ENCODE measurements at places on chromosomes 3 and 15. TPM values are rescaled to one million over a fixed set of nuclear protein-coding genes. Genes with fewer than 3 reads are reported as not detected.
A peak's percentile ranks its signal among the peaks of the same experiment; 100 is the strongest.

ARHGAP31 gene
- 8.4 TPM for total RNA-seq

DNA sequence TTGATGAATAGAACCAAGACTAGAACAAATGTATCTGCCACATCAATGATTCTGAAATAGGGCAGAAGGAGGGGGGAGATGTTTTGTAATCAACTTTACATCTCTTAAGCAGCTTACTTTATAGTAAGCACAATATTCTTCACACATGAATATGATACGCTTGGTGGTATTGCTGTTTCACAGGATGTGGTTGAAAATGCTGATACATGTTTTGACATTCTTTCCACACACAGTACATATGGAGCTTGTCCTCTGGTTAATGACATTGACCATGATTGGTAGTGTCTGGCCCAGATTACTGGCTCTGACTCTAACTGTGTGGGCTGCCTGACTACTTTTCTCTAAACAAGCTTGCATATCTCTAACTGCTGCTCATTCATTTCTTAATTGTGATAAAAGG lies 168.9 kb downstream of the KLHL25 start:
- DNase-seq, result no peak
- H3K27me3 ChIP-seq, result no peaks in the 10 kb centered on the region
- H3K36me3 ChIP-seq, result peaks cover 8% of the 10 kb centered on the region
- H3K27ac ChIP-seq, result peak overlapping the region; percentile 83
- H3K4me1 ChIP-seq, result peaks cover 16% of the 10 kb centered on the region

- H3K4me1 ChIP-seq, result no peaks in the 10 kb centered on the region
- H3K27me3 ChIP-seq, result no peaks in the 10 kb centered on the region
- DNase-seq, result no peak
- H3K36me3 ChIP-seq, result no peaks in the 10 kb centered on the region
Observed at GRCh38 chr15:62430552-62430951, 265.5 kb upstream of the C2CD4B start.

GRCh38 chr3:189631409-189631808 lies 220 bp downstream of the TP63 start:
- H3K36me3 ChIP-seq, result no peaks in the 10 kb centered on the region
- no peak for DNase-seq
- no peaks in the 10 kb centered on the region for H3K4me1 ChIP-seq
- H3K27ac ChIP-seq, result no peak overlapping the region
- H3K4me3 ChIP-seq, result no peak overlapping the region

- H3K36me3 ChIP-seq, result no peaks in the 10 kb centered on the region
- no peak overlapping the region for H3K4me3 ChIP-seq
- DNase-seq, result no peak
- no peak overlapping the region for H3K27ac ChIP-seq
- H3K27me3 ChIP-seq, result no peaks in the 10 kb centered on the region
Observed at GRCh38 chr3:55855311-55855710, 368.2 kb upstream of the WNT5A start.

GOLGA8R gene
- total RNA-seq, result 40.0 TPM

DNA sequence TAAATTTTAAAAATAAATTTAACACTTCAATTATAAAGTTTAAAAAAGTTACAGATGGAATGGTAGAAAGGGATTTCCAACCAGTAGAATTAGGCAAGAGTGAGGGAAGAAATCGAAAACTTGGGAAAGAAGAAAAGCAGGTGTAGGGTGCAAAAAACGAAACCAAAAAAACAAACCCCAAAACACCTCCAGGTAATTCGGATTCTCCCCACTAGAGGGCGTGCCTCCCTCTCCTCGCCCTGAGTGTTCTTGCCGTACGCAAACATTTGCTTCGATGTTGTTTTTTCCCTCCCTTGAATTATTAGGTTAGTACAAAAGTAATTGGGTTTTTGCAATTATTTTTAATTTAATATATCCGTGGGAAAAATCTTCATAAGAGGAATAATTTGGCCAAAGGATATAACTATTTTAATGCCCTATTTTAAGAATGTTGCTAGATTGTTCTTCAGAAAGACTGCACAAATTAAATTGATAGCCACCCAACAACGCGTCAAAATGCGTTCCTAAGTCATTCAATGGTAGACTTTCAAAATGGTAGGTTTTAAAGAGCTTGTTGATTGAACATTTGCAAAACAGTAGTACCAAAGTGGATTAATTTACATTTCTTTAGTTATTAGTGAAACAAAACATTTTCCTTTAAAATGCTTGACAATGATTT lies 63.7 kb downstream of the SLC30A4 start:
- H3K27ac ChIP-seq, result no peak overlapping the region
- no peaks in the 10 kb centered on the region for H3K27me3 ChIP-seq
- peak; percentile 78 for DNase-seq
- H3K4me3 ChIP-seq, result peak overlapping the region; percentile 36
- H3K4me1 ChIP-seq, result peaks cover 32% of the 10 kb centered on the region
- H3K36me3 ChIP-seq, result no peaks in the 10 kb centered on the region

- peaks cover 11% of the 10 kb centered on the region for H3K4me1 ChIP-seq
- no peak overlapping the region for H3K27ac ChIP-seq
- no peak overlapping the region for H3K4me3 ChIP-seq
- H3K27me3 ChIP-seq, result peaks cover 10% of the 10 kb centered on the region
- H3K36me3 ChIP-seq, result no peaks in the 10 kb centered on the region
Observed at GRCh38 chr3:138351151-138351550, 2.8 kb downstream of the MRAS start.

KAT2B gene
- total RNA-seq, result 146 TPM

DNA sequence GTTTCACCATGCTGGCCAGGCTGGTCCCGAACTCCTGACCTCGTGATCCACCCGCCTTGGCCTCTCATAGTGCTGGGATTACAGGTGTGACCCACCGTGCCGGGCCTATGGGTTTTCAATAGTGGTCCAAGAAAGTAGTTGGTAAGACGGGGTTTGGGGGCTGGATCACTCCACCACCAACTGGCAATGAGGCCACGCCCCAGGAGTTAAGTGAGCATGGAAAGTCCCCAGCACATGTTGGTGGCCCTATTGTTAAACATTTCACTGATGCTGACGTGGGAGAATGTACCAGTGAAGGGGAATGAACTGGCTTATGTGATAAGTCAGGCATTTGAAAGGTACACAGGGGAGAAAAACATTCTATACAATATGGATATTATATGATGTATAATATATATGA lies 80.4 kb downstream of the CHRD start:
- H3K27me3 ChIP-seq, result no peaks in the 10 kb centered on the region
- H3K27ac ChIP-seq, result no peak overlapping the region
- H3K4me3 ChIP-seq, result no peak overlapping the region
- H3K36me3 ChIP-seq, result no peaks in the 10 kb centered on the region
- no peaks in the 10 kb centered on the region for H3K4me1 ChIP-seq

SPINT1 gene
- total RNA-seq, result 0.41 TPM

GRCh38 chr3:152322756-152323155 lies 54.0 kb downstream of the MBNL1 start:
- H3K4me1 ChIP-seq, result peaks cover 9% of the 10 kb centered on the region
- H3K27me3 ChIP-seq, result no peaks in the 10 kb centered on the region
- H3K4me3 ChIP-seq, result no peak overlapping the region
- peaks cover 11% of the 10 kb centered on the region for H3K36me3 ChIP-seq

CSPG5 gene
- total RNA-seq, result 0.23 TPM

PLD1 gene
- total RNA-seq, result 17.1 TPM

GRCh38 chr3:143363949-143364348 lies 244.4 kb downstream of the CHST2 start:
- DNase-seq, result no peak
- H3K27ac ChIP-seq, result no peak overlapping the region
- H3K4me1 ChIP-seq, result peaks cover 6% of the 10 kb centered on the region
- H3K4me3 ChIP-seq, result no peak overlapping the region
- no peaks in the 10 kb centered on the region for H3K36me3 ChIP-seq

PSTPIP1 gene
- total RNA-seq, result 228 TPM

DNA sequence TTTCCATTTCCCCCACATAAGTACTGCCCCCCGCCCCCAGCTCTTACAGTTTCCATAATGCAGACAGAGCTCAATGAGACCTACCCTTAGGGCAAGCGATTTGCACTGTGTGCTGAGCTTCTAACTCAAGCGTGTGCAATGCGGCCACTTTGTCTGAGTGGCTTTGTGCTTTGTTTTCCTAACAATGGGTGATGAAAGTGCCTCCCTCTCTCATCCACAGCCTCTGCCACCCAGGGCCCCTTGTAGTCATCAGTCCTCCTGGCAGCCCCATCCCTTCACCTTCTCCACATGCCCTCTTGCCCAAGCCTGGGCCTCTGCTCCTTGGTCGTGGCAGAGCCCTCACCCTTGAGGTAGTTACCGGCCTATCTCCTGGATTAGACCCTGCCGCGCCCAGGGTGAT lies 17.2 kb downstream of the DAPK2 start:
- H3K4me1 ChIP-seq, result peaks cover 19% of the 10 kb centered on the region
- H3K27me3 ChIP-seq, result no peaks in the 10 kb centered on the region
- no peak for DNase-seq
- no peaks in the 10 kb centered on the region for H3K36me3 ChIP-seq
- no peak overlapping the region for H3K27ac ChIP-seq

- no peaks in the 10 kb centered on the region for H3K36me3 ChIP-seq
- peak; percentile 45 for DNase-seq
- H3K4me1 ChIP-seq, result no peaks in the 10 kb centered on the region
- H3K27me3 ChIP-seq, result no peaks in the 10 kb centered on the region
Observed at GRCh38 chr3:144128108-144128892, 156.7 kb downstream of the DIPK2A start.

AADAC gene
- total RNA-seq, result not detected

- no peak for DNase-seq
- H3K36me3 ChIP-seq, result no peaks in the 10 kb centered on the region
- no peaks in the 10 kb centered on the region for H3K4me1 ChIP-seq
- H3K4me3 ChIP-seq, result no peak overlapping the region
- no peak overlapping the region for H3K27ac ChIP-seq
Observed at GRCh38 chr15:35095941-35096340, 10.8 kb upstream of the NANOGP8 start.

GRCh38 chr3:94431876-94432570 lies 369.2 kb downstream of the NSUN3 start:
- no peak overlapping the region for H3K27ac ChIP-seq
- no peaks in the 10 kb centered on the region for H3K36me3 ChIP-seq
- DNase-seq, result no peak
- H3K4me3 ChIP-seq, result no peak overlapping the region
- H3K27me3 ChIP-seq, result no peaks in the 10 kb centered on the region
- no peaks in the 10 kb centered on the region for H3K4me1 ChIP-seq

DNA sequence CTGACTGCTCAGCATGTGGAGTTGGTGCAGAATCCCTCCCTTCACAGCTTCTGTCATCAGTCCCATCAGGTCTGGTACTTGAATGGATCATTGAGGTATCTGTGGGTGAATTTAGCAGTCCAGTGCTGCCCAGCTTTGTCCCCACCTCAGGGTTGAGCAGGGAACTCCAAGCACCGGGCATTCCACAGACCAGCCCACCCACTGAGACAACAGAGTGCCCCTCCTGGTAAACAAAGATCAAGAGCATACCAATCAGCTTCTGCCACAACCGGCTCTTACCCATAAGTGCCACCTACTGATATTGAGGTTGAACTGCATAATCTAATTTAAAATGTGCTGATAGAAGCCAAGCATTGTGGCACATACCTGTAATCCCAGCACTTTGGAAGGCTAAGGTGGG lies 57.1 kb upstream of the FXR1 start:
- no peaks in the 10 kb centered on the region for H3K4me1 ChIP-seq
- no peak overlapping the region for H3K4me3 ChIP-seq
- H3K27me3 ChIP-seq, result no peaks in the 10 kb centered on the region
- no peak overlapping the region for H3K27ac ChIP-seq
- DNase-seq, result no peak

DNA sequence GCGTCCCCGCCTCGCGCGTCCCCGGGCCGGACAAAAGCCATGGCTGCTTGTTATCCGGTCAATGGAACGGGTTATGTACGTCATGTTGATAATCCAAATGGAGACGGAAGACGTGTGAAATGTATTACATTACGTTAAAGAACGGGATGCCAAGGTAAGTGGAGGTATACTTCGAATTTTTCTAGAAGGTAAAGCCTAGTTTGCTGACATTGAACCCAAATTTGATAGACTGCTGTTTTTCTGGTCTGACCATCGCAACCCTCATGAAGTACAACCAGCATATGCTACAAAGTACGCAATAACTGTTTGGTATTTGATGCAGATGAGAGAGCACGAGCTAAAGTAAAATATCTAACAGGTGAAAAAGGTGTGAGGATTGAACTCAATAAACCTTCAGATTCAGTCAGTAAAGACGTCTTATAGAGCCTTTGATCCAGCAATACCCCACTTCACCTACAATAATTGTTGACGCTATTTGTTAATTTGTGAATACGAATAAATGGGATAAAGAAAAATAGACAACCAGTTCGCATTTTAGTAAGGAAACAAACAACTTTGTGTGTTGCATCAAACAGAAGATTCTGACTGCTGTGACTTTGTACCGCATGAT lies 19.8 kb downstream of the WDR73 start:
- peaks cover 29% of the 10 kb centered on the region for H3K4me1 ChIP-seq
- peak overlapping the region; percentile 29 for H3K4me3 ChIP-seq
- DNase-seq, result peak; percentile 22

DNA sequence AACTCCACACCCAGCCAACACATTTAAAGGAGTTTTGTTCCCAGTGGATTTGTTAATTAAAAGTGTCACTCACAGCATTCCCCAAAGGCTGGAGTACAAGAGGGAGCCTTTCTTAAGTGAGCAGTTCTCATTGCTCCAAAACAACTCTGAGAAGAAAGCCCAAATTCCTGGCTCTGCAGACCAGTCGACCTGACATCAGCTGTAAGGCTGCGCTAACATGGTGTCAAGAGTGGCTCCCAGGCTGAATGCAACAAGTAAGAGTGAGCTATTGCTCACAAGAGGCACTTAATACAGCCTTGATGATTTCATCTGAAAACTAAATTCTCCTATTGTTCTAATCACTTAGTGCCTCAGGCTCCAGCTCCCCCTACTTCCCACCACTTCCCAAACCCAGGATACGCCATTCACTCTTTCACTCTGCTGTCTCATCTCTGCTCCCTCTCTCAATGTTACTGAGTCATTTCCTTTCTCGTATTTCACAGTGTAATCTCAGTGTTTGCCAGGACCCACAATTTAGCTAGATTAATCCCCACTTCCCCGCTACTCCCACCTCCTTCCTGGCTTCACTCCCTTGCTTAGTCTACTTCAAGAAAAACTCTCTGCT lies 81.8 kb downstream of the WWTR1 start:
- no peak overlapping the region for H3K4me3 ChIP-seq
- no peak overlapping the region for H3K27ac ChIP-seq
- no peaks in the 10 kb centered on the region for H3K4me1 ChIP-seq
- DNase-seq, result no peak
- no peaks in the 10 kb centered on the region for H3K27me3 ChIP-seq

- H3K4me3 ChIP-seq, result no peak overlapping the region
- no peaks in the 10 kb centered on the region for H3K27me3 ChIP-seq
- DNase-seq, result no peak
Observed at GRCh38 chr3:154421083-154421482, 8.9 kb downstream of the GPR149 start.

TMEM207 gene
- total RNA-seq, result not detected

- peaks cover 78% of the 10 kb centered on the region for H3K4me1 ChIP-seq
- H3K4me3 ChIP-seq, result no peak overlapping the region
- no peak for DNase-seq
Observed at GRCh38 chr3:195897081-195897852, 11.1 kb downstream of the TNK2 start.

ARL6IP5 gene
- 132 TPM for total RNA-seq

Data from natural killer cell (primary cell).